ENCODE measurements at places on chromosomes 3 and 15.

DNA sequence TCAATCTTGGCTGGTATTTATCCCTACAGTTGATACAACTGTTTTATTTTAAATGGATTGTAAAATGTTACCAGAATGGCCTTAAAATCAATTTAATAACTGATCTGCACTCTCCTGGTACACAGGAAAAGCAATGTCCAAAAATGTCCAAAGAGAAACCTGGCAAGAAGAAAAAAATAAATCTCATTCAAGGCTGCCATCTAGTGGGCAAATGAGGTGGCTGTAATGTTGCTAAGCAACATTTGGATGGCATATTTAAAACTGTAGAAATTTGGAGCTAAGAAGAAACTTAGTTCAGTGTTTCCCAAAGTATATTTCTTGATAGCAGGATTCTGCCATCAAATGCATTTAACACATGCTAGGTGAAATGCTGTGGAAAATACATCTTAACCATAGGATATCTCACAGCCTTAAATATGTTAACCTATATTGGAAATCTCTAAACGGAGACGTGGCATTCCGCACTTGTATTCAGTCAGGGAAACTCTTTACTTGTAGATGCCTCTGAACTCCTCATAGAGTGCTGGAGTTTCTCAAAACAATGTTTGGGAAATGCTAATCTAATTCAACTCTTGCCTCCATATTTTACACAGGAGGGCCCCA, 216.8 kb downstream of the ERC2 start:
- peak; percentile 55 for DNase-seq

- no peak for DNase-seq
These were observed 116.3 kb downstream of the VPS13C start for GRCh38 chr15:61943992-61944391.

DNA sequence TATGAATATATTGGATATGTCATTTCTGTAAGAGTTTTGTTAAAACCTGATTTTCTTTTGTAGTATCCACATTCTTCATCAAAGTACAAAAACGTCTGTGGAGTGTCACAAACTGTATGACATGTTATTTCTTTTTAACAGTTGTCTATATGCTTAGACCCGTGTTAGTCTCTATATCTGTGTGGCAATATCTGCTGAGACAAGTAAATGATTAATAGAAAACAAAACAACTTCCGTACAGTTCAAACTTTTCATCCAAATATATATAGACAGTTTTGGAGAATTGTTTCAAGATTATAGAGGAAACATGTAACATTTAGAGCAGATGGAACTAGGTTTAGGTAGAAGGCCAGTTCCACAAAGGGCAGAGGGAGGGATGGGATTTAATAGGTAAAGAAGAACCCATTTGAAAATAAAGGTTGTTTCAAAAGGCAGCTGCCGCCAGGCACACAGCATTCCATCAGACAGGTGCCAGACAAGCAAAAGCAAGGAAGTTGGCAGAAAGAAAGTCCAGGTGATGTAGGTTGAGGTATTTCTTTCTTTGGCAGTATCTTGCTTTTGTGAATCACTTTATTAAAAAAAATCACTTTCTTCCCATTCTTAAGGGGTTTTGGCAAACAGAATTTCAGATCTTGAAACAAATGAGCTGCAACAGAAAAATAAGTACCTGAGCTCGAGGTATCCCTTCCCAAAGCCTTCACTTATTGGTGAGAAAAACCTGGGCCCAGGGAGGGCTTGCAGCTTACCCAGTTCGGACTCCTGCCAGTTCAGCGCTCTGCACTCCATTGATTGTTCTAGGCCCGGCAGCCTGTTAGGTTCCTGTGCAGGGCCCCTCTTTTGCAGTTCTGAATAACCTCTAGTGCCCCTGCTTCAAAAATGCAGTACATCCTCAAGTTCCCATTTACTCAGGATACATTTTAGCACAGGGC, 49.0 kb downstream of the LRRN1 start:
- DNase-seq: no peak

DNA sequence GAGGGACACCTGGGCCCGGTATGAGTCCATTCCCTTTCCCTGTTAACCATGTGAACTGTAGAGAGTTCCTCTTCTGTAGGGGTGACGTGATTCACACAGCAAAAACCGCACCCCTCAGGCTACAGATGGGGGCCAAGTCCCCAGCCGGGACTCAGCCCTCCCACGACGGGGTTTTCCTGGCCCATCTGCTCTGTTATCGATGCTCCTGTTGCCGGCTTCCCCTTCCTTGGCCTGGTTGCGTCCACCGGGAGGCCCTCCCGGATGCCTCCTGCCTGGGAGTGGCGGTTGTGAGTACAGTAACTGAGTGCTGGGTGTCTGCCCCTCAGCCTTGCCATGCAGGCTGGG, 817 bp upstream of the PLXNA1 start:
- DNase-seq: no peak

DNA sequence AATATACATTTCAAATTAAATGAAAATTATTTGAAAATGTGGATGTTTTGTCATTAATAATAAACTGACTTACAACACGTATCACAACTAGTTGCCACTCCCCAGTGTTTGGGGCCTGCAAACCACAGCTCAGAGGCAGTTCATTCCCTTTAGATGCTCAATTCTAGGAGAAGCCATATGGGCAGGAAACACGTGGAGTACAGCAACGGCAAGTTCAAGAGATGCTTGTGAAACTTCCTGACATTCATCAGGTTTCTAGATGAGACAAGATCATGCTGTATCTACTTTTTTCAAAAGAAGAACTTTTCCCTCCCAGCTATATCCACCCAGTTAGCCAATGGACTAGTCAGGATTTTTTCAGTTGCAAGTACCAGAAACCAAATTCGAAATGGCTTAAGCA, 17.6 kb upstream of the PLA2G4D start:
- DNase-seq: peak; percentile 16

DNA sequence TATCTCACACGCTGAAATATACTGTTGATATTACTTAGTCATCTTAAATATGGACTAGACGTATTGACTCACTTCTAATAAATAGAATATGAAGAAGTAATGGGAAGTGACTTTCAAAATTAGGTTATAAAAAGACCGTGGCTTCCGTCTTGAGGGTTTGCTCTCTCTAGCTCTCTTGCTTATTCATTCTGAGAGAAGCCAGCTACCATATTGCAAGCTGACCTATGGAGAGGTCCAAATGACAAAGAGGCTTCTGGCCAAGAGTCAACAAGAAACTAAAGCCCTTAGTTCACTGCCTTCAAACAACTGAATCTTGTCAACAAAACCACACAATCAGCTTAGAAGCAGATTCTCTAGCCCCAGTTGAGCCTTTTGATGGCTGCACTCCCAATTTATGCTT, 46.1 kb downstream of the SLC9C1 start:
- no peak for DNase-seq

GRCh38 chr3:123508178-123508577, 59.3 kb upstream of the ADCY5 start:
- DNase-seq: no peak

DNA sequence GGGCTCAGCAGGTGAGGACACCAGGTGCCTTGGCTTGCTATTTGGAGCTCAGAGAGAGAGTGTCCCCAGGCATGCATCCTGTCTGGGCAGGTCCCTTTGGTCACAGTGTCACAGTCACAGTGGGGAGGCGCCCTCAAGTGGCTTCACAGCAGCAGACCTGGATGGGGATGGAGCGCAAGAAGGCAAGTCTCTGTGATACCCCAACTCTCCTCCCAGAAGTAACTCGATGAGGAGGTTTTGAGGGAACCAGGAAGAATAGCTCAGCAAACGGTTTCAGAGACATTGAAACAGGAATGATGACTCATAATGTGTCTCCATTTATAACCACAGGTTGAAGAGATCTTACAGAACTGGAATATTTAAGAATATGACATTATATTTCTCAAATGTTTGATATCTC, 66.5 kb upstream of the SH3GL3 start:
- peak; percentile 42 for DNase-seq

GRCh38 chr3:72113564-72113963, 328.6 kb upstream of the PROK2 start:
- no peak for DNase-seq

GRCh38 chr3:15206662-15207576, 873 bp downstream of the CAPN7 start:
- DNase-seq: peak; percentile 61

DNA sequence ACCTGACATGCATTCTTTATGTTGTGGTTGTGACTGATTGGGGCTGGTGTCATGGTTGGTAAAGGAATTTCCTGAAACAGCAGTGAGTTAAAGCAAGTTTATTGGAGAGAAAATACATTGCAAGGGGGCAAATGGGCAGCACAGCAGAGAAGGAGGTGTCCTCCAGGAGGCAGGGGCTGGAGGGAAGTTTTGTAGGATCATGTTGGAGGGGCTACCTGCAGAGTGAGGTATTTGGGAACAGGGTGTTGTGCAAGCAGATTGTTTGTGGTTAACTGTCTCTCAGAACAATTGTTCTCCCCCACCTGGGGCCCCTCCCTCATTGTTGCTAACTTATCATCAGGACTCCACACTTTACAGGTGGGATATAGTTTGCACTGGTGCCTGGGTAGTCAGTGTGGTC, 196.0 kb downstream of the NSUN3 start:
- no peak for DNase-seq

DNA sequence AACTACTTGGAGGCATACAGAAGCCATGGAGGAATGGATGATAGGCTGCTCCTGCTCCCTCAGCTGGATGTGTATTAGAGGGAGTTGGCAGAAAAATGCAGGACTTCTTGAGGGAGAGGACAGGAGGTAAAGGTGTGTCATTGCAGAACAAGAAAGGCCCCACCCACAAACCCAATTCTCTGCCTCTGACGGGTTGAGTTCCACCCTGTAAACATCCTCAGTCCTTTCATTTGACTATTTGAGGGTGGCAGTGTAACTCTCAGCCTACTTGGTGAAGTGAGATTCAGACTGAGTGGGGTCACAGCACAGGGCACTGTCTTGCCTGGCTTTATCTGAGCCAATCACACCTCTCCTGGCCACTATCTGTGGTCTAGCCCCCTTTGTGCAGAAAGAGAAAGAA, at the start of gene TPRG1:
Gene TPRG1, plus strand, starts transcription at position 265 of the 400 bp plus-strand sequence. CDS start 35,414 bp downstream, outside the sequence.
- no peak for DNase-seq

DNA sequence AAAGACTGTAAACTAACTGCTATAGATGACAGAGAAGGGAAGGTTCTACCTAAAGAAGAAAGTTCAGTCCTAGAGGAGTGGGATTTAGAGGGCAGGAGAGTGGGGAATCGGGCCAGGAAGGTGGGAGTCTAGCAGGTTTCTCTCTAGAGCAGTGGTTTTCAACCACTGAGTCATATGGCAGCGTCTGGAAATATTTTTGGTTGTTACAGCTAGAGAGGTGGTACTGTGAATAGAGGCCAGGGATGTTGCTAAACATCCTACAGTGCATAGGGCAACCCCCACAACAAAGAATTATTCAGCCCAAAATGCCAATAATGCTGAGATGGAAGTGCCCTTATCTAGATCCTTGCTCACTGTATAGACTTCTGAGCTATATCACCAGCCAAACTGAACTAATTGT, 28.7 kb downstream of the ATP1B3 start:
- no peak for DNase-seq

DNA sequence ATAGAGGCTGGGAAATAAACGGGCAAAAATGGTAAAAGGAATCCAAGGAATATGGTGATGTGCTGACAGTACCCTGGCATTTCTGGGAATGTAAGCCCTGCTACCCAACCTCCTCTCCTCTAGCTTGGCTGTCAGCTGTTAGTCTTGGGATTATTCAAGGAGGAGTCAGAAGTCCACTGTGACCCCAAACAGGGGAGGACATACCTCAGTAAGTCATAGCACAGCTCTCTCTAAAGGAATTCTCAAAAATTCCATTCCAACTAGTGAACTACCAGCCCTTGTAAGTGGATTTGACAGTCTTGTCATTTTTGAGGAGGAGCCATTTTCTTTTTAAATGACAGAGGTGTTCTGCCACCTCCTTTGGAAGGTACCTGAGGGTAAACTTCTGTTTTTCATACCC, 207.5 kb downstream of the PDCD6IP start:
- DNase-seq: no peak

DNA sequence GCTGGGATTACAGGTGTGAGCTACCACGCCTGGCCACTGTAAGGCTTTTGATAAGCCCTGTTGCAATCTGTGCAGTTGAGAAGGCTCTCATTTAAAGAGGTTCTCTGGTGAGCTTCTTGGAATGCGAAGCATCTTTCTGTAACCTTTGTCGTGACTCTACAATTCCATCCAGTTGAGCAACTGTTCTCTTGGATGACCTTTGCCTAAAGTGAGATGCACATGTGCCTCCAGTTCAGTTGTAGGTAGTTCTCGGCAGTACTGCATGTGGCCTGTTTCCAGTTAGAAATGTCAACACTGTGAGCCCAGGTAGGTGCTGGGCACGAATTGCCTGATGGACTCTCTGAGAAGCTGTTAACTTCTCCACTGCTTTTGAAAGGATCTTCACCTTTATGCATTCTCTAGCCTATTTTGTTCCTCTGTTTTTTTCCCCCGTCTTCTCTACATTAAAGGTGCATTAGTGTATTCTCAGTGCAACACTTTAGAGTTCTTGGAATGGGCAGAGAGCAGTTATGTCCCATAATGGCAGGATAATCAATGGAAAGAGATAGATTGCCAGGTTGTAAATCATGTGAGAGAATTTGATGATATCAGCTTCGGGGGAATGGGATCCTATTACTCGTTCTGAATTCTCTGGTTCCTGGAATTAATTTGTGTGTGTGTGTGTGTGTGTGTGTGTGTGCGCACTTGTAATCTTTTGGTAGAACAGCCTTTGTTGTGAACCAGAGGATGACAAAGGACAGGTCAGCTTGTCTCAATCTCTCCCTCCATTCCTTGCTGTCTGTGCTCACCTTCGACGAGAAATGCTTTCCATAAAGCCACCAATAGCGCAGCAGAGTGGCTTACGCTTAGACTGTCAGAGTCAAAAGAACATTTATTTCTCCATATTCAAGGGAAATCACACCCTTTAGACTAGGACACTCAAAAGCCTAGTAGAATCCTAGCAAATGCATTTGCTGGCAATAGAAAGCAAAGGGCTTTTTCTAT, 51.1 kb downstream of the PTPRG start:
- no peak for DNase-seq

GRCh38 chr3:36196058-36196457, 184.2 kb upstream of the STAC start:
- no peak for DNase-seq

DNA sequence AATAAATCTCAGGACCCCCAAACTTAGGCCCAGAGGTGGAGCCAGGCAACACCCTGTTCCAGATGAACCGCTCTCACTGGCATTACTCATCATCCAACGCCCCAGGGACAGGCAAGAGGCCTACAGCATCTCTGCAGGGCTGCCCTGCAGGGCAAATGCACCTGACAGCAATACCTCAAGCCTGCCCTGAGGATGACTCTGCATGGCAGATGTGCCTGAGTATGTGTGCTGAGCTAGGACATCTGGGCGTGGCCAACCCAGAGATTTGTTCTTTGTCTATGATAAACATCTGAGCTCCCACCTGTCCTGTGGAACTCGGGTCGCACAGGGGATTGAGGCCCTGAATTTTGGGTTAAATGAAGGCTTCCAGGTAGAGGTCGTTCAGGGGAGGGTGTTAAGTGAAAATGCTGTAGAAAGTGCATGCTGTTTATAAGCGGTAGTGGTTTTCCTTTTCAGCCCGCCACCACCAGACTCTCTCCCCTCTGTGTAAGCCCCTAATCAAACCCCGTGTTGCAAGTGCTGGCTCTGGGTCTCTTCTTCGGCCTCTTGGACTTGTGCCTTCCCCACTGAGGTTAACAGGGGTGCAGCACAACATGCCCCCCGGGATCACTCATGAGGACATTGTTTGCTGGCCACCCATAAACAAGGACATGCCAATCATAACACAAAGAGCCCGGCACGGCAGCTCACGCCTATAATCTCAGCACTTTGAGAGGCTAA, 92.3 kb downstream of the ATP10A start:
- no peak for DNase-seq

Measured in hematopoietic multipotent progenitor cell treated with erythropoietin and hydrocortisone succinate and interleukin-3 and kit ligand, for 8 days (in vitro differentiated cells).